ENCODE measurements at places on chromosomes 13 and 19.

- DNase-seq, result no peak
These were observed 136.3 kb upstream of the CSNK1A1L start for GRCh38 chr13:37241786-37242185.

- DNase-seq, result no peak
These were observed 2.4 kb downstream of the LENG8 start for GRCh38 chr19:54451331-54451871.

DNA sequence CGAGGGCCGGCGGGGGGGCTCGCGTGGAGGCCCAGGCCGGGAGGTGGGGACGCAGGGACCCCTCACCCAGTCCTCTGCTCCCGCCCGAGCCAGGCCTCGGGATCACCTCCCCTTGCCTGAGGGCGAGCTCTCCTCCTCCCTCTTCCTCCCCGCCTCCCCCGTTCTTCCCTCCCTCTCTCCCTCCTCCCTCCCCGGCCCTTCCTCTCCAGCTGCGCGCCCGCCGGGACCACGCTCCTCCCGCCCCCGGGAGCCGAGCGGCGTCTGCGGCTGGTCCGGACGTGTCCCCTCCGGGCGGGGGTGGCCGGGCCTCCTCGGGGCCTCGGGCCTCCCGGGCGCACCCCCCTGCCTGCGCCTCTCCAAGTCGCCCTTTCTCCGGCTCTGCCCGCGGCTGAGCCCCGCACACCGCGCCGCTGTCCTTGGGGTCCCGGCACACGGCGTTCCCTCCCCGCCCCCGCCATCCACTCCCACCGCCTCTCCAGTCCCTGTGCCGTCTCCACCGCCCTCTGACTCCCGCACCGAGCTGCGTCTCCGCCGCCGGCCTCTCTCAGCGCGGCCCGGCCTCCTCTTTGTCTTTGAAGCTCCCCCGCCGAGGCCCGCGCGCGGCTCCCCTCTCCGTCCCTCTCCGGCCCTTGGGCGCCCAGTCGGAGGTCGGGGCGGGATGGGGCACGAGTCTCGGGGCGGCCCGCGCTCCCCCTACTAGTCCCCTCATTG, 5.7 kb downstream of the SOX1 start:
- DNase-seq, result no peak

- peak; percentile 32 for DNase-seq
These were observed 24.6 kb downstream of the CYP4F22 start for GRCh38 chr19:15532779-15533521.

DNA sequence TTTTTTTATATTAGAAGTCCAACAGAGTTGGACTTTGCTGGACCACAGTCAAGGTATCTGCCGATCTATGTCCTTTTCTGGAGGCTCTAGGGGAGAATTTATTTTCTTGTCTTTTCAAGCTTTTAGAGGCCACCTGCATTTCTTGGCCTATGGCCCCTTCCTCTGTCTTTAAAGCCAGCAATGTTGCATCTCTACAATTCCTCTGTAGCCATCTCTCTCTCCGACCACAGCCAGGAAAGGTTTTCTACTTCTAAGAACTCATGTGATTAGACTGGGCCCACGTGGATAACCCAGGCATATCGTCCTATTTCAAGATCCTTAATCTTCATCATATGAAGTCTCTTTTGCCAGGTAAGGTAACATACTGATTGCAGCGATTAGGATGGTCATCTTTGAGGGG, 43.5 kb upstream of the RGCC start:
- no peak for DNase-seq

- no peak for DNase-seq
These were observed 1.2 kb downstream of the CD70 start for GRCh38 chr19:6589711-6590257.

- DNase-seq, result peak; percentile 89
These were observed at the start of gene FARSA for GRCh38 chr19:12933287-12934072. TSS of gene FARSA (minus strand) at chr19:12933711. CDS start at chr19:12933696, 15 bp downstream.

- DNase-seq, result no peak
These were observed 3.1 kb upstream of the GTF3A start for GRCh38 chr13:27421101-27421871.

GRCh38 chr13:48231080-48231479, 1.9 kb upstream of the ITM2B start:
- no peak for DNase-seq

- DNase-seq, result no peak
These were observed 1131.1 kb downstream of the PCDH9 start for GRCh38 chr13:66098931-66099628.

GRCh38 chr19:35088131-35088913, 27.3 kb upstream of the FXYD3 start:
- DNase-seq, result no peak

GRCh38 chr19:38247734-38248268, 8.4 kb downstream of the PPP1R14A start:
- no peak for DNase-seq

- DNase-seq, result no peak
These were observed 2.1 kb downstream of the C19orf12 start for GRCh38 chr19:29712744-29713516.

- DNase-seq, result no peak
These were observed 627.2 kb downstream of the UQCRFS1 start for GRCh38 chr19:28585796-28586195.

DNA sequence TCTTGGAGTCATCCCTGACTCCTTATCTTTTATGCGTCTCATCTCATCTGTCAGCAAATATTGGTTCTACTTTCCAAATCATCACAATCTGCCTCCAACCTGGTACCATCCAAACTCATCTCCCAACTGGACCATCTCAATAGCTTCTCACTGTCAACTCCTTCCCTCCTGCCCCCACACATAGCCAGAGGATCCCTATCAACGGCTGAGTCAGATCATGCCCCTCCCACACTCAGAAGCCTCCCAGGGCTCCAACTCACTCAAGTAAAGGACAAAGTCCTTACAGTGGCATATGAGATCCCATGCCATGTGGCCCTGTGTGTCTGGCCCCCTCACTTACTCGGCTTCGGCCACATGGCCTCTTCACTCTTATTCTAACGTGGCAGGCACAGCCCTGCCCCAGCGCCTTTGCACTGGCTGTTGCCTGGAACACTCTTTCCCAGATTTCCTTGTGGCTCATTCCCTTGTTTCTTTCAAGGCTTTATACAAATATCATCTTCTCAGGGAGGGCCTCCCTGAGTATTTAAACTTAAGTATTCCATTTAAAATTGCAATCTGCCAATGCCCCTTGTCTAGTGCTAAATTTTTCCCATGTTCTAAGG, 4.3 kb downstream of the SPRED3 start:
- DNase-seq, result no peak

GRCh38 chr19:34226036-34226435, 28.3 kb upstream of the GARRE1 start:
- DNase-seq, result peak; percentile 22

- peak; percentile 80 for DNase-seq
These were observed 8.9 kb downstream of the ISYNA1 start for GRCh38 chr19:18428787-18429674.

DNA sequence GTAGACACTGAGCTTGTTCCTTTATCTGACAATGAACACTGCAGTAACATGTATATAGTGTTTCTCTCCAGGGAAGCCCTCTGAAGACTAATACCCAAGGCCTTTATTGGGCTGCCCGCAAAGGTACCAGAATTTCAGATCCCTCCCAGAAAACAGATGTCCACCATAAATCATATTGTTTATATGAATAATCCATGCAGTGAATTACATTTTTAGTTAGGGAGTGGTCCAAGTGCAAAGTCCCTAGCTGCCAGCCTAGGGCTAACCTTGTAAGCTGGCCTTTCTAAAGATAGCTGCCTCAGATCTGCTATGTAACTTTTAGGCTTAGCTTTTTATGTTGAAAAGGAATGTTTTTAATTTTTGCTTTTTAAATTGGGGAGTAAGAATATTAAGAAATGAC, 44.7 kb downstream of the TDRD3 start:
- no peak for DNase-seq

- DNase-seq, result no peak
These were observed 15.0 kb downstream of the ZNF350 start for GRCh38 chr19:51971624-51972023.

DNA sequence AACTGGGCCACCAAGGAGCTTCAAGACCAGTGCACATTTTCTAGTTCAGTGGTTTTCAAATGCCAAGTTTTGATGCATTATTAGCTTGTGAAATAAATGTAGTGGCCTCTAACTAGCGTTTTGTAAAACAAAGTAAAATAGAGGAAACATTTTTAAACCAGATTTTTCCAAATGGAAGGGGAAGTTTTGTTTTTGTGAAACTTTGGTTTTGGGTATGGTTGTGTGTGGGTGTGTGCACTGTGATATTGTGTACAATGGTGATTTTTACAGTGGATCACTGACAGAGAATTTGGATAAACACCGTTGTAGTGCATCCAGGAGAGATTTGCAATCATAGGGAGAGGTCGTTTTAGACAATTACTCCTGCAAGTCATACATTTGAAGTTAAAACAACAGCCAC, 108.9 kb downstream of the SLC7A1 start:
- DNase-seq, result no peak

DNA sequence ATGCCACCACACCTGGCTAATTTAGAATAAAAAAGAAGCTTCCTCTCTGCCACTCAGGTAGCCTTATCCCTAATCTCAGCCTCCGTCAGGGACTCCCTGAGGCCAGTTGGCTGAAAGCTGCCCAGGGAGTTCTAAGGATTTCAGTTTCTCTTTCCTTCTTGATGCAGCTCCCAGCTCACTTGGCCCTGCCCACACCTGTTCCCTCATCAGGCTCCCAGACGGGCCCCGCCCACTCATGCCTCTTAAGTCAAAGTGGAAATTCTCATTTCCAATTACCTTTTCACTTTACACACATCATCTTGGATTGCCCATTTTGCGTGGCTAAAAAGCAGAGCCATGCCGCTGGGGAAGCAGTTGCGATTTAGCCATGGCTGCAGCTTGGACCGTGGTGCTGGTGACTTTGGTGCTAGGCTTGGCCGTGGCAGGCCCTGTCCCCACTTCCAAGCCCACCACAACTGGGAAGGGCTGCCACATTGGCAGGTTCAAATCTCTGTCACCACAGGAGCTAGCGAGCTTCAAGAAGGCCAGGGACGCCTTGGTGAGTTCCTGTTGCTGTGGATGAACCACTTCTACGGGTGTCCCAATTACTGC, at the start of gene IFNL1:
Gene IFNL1 (plus strand): TSS at position 353 of the 591 bp plus-strand sequence. CDS start 15 bp downstream, at position 368.
- no peak for DNase-seq

GRCh38 chr13:51632591-51633362, 48.5 kb downstream of the WDFY2 start:
- DNase-seq, result no peak

DNA sequence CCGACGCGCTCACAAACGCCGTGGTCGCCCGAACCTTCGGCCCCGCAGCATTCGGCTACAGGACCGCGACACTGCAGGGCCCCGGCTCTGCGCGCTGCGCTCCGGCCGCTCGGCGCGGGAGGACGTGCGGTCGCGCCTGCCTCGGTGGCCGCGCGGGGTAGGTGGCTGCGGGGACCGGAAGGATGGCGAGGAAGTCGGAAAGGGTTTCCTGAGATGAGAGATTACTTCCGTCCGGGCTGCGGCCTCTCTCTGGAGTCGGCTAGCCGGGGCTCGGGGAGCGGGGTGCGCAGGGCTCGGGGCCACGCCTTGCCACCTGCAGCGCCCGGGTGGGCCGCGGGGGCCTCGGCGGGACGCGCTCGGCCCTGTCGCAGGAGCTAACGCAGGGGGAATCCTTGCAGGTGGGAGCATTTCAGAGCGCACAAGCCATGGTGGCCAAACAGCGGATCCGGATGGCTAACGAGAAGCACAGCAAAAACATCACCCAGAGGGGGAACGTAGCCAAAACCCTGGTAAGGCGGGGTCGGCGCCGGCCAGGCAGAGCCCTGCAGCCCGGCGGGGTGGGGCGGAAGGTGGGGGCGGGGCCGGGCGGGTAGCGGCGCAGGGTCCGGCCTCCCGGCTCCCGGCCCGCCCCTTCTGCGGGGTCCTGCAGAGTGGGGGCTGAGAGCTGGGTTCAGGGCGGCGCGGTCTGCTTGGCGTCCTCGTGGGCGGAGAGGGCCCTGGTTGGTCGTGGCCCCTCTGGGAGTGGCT, at the start of gene SERP2:
Gene SERP2 (plus strand): TSS at position 224 of the 747 bp plus-strand sequence. CDS start 202 bp downstream, at position 426.
- no peak for DNase-seq

DNA sequence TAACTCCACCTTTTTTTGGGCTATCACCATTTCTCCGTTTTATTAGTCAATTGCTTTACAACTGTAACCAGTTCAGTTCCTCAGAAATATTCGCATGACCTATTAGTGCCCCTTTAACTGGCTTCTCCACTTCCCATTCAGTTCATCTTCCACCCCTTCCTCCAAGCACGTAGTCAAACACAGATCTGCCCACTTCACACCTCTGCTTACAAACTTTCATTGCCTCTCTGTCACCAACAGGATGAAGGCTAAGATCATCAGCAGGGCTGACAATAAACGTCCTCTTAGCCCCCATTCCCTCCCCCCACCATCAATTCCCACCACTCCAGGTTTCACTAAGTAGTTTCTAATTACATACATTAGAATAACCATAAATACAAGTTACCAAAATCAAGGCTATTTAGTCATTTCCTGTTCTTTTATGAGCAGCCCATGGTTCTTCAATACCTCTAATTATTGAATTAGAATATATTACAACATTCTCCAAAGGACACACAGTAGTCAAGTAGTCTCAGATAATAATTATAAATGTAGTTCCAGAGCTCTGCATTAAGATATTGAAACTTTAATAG, 95.7 kb downstream of the SPRY2 start:
- no peak for DNase-seq

DNA sequence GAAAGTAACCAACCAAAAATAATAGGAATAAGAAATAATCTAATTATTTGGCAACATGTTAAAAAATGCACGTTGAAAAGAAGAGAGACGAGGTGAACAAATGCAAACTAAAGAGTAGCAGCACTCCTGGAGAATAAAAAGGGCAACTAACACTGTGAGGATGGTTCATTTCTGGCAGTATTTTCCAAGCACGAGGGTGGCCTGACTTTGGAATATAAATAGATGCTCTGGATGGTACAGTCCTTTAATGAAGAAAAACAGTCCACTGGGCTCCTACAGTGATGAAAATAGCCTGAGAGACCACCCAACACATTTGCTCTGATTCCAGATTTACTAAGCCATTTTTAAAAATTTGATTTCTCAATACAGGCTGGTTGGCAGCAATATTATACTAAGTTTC, 17.7 kb upstream of the KLF12 start:
- no peak for DNase-seq

GRCh38 chr13:24071423-24072075, 89.0 kb upstream of the SPATA13 start:
- no peak for DNase-seq

DNA sequence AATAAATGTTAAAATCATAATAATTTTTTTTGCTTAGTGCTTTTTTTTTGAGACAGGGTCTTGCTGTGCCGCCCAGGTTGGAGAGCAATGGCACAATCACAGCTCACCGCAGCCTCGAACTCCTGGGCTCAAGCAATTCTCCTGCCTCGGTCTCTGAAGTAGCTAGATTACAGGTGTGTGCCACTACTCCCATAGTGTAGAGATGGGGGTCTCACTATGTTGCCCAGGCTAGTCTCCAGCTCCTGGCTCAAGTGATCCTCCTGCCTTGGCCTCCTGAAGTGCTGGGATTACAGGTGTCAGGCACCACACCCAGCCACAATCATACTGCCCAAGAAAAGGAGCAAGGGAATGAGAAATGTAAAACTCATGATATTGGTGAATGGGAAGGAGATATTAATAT, 5.1 kb downstream of the FBL start:
- DNase-seq, result no peak

All from activated naive CD4-positive, alpha-beta T cell treated with Interleukin-2 at 50 U/mL for 16 hours (primary cell).